ENCODE measurements at places on chromosomes 1 and 21.

- peak; percentile 46 for DNase-seq
Observed at GRCh38 chr21:36156815-36157670, at the start of gene DOP1B. Gene DOP1B (plus strand): TSS chr21:36156824. CDS start chr21:36164734, 7,910 bp downstream.

DNA sequence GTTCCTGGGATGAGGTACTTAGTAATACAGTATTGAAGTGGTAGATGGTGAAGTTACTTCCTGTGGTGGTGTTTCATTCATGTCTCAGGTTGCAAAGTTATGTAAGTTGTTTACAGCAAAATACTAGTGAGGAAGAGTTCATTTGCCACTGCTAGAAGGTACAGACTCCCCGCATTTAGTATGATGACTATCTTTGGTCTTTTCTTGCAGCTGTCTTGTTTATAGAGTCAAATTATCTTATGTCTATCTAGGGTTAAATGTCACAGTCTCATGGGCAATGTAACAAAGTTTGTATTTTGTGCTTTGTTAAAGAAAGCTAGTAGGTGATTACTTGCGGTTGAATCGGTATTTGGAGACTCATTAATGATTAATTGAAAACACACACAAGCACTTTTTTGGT lies 50.2 kb downstream of the LRRC8D start:
- DNase-seq = no peak

- no peak for DNase-seq
Observed at GRCh38 chr1:7940034-7940433, 605 bp downstream of the TNFRSF9 start.

DNA sequence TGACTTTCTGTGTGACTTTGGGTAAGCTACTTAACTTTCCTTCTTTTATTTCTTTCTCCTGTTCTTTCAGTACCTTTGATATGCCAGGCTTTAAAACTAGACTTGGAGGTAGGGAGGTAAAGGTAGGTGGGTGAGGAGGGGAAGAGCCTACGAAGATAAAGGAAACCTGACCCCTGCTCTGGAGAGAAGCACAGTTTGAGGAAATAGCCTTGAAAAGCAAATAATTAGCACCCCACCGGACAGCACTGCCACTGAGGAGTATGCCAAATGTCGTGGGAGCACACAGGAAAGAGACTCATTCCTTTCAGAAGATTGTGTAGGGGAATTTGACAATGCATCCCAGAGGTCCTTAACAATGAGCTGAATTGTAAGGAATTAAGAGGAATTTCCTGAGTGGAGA lies 65.2 kb upstream of the SPAG17 start:
- no peak for DNase-seq

DNA sequence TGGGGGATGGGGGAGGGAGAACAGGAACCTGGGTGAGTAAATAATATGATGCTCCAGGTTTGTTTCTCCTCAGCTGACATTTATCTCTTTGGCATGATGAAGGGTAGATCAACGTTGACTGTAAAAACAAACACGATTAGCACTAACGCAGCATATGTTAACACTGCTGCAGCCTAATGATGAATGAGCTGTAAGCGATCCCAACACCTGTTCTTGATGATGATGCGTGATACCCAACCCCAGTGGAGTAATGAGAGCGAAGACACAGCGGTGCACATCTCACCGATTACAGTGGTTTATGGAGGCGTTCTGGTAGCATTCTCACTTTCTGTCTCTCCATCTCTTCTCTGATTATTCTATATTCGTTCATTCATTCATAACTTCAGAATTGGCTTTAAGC lies 640.4 kb downstream of the USP25 start:
- DNase-seq = no peak

All from activated CD4-positive, alpha-beta T cell treated with anti-CD3 and anti-CD28 coated beads for 4 hours (primary cell).